Mesothelial cell of epicardium (in vitro differentiated cells): ENCODE measurements at places on chromosomes 5 and 9. TPM values are rescaled to one million over a fixed set of nuclear protein-coding genes. Genes with fewer than 3 reads are reported as not detected.
A peak's percentile ranks its signal among the peaks of the same experiment; 100 is the strongest.

- DNase-seq: no peak
Measured at GRCh38 chr5:131022811-131023497, 142.1 kb downstream of the HINT1 start.

DNA sequence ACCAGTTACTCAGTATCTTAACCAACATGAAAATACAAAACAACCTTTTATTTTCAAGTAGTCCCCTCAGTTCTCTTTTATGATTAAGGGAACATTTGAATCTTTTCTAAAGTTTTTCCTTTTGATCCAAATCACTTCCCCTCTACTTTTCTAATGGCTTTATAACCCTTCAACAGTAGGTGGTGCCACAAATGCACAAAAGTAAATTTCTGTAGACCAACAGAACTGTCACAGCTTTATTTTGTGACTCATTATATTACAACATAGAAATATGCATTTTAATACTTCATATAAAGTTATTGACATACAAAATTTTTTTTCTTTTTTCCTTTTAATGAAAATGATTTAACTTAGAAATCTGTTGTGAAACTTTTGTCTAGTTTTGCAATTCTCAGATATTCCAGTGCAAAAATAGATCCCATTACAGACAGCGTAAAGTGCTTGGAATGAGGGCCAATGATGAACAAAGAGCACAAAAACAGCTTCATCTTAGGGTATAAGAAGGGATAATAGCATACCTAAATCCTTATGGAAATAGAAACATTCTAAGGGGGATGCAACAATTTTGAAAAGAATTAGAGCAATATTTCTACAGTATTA lies 17.0 kb downstream of the NIPSNAP3B start:
- DNase-seq: no peak

Gene PDGFRB
- total RNA-seq: 100 to 105 TPM (median 102 TPM) in 3 replicates

Gene LCN2
- not detected in 3 replicates for total RNA-seq

DNA sequence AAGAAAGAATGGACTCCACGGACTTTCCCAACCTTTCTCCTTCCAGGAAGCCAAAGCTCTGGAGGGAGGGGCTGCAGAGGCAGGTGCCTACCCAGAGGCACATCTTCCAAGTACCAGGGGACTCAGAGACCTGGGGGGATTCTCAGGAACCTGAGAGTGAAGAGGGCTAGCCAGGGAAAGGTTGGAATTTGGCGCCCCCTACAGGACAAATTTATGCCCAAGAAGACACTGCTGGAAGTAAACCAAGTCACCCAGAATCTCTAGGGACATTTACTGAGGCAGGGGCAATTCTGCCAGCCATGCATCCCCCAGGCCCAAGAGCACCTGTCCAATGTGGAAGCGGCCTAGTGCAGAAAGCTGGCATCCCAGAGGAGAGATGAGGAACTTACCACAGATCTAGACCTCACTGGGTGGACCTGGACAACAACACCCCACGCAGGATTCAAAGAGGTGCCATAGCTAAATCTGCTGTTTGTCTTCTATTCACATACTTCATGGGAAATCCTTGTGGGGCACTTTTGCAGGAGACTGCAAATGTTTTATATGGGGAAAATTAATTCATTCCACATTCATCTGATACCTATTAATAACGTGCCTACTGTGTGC lies 25.9 kb upstream of the IDNK start:
- DNase-seq: peak; percentile 58

Gene SEMA5A
- total RNA-seq: 20.0 to 26.7 TPM (median 23.1 TPM) in 3 replicates

DNA sequence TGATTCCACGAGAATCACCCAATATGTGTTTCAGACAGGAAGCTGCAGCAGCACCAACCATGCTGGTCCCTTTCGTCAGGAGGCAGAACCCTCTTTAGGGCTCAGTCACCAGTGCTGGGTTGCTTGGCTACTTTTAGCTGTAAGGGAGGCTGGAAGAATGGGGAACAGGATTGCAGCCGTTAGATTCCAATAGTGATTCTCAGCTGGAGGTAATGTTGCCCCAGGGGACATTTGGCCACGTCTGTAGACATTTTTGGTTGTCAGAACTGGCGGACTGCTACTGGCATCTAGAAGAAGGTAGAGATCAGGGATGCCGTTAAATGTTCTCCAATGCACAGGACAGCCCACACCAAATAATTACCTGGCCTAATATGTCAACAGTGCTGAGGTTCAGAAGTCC lies 81.8 kb downstream of the ANKRD33B start:
- DNase-seq: no peak

DNA sequence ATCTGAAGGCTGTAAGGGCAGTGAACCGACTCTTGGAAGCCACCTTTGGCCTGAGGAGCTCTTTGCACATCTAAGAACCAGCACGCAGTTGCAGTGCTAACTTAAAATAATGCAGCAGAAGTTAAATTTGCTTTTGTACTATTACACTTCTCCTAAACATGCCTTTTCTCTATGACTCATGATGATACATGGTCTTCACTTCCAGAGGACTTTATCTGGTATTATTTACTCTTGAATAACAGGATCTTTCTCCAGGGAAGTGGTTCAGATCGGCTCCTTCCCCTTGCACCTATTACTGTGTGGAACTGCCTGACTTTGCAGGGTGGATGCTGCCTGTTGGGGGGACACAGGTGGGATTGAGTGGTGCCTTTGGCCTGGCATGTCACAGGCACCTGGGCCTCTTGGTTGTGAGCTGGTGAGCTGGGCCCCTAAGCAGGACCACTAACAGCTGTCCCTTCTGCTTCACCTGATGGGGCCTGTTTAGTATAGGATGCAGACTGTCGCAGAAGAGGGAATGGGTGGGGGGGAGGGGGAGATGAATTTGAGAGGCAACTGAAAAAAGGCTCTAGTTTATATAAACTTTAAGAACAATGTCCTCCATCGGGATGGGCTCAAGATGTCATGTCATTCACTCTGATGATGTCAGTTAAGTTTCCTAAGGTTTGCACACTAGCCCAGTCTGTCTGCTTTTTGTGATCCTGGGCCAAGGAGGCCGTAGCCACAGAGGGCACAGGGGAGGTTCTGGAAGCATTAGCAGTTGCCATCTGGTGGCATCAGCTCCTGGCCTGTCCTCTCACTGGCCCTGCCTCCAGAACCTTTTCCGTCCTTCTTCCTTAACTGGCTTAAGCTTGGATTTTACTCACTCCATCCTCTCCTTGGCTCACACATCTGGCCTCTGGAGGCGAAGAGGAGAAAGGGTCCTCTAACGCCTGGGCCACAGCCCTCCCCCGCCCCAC lies 33.9 kb upstream of the GABBR2 start:
- no peak for DNase-seq

DNA sequence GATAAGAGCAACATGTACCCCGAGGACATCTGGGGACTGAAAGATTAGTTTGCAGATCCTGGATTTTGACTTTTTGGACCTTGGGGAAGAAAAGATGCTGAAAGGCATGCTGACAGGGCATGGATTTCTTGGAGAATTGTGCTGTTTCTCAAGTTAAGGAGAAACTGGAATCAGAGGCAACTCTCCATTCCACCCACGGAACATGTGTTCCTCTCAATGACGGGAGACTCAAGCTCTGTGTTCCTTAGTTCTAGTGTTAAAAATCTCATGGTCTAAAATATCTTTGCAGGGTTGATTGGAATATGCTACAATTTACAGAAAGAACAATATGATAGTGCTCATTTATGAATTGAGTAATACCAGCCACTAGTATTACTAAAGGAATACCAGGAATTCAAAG lies 34.4 kb upstream of the CDH12 start:
- DNase-seq: no peak

DNA sequence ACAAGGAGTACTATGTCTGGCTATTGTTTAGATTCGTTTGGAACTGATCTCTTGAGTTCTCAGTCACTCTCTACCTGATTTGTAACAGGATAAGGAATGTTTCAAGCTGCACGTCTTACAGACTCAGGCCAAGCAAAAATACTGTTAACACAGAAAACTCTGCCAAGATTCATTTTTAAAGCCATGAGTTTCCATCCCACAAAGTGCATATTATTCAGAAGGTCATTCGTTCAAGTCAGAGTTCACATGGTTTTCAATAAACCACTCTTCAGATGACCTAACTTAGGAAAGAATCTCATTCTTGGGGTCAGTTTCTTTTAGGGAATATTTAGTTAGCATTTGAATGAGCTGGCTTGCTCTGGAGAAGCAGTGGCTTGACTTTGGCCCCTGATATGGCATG lies 49.3 kb downstream of the F2R start:
- DNase-seq: no peak

DNA sequence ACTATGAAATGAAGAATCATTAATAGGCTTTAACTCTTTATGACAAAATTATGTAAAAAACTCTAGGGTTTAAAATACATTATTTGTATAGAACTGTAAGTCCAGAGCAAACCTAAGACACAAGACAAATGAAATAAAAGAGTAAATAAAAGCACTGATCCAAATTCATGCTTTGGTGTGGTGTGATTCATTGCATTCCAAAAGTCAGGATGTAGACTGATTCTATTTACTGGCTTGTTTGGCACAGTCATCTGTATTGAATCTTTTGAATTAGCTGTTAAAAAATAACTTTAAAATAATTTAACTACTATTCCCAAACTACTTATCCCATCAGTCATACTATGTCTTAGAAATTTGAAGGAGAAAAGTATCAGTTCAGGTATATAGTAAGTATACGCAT lies 31.1 kb downstream of the IL4 start:
- DNase-seq: no peak

- DNase-seq: no peak
Measured at GRCh38 chr9:97389249-97389648, 22.6 kb upstream of the TDRD7 start.
